ENCODE measurements at places on chromosomes 3 and 15. TPM values are rescaled to one million over a fixed set of nuclear protein-coding genes. Genes with fewer than 3 reads are reported as not detected.

- DNase-seq: no peak
Observed at GRCh38 chr3:27533718-27534573, 49.8 kb upstream of the SLC4A7 start.

GRCh38 chr15:51721199-51721960 is 16.1 kb downstream of the LYSMD2 start:
- DNase-seq: no peak

DNA sequence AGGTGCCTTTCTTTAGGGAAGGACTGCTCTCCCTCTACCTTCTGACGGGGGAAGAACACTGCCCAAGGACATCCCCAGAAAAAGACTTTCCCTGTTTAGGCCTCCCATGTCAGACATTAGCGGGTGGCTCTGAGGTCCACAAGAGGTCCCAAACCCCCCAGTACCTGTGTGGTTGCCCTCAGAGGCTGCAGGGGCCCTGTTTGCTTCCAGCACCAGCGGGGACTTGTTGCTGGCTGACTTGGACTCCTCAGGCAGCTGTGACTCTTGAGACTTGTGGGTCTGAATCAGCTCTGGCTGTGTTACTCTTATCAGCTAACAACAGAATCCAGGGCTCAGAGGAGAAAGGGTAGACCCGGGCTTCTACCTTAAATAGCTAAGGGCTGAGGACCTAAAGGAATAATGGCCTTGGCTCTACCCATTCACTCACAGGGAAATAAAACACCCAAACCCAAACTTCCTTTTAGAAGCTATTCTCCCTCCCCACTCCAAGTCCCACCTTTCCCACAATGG is 39.2 kb downstream of the SEMA3G start:
- DNase-seq: no peak

DNA sequence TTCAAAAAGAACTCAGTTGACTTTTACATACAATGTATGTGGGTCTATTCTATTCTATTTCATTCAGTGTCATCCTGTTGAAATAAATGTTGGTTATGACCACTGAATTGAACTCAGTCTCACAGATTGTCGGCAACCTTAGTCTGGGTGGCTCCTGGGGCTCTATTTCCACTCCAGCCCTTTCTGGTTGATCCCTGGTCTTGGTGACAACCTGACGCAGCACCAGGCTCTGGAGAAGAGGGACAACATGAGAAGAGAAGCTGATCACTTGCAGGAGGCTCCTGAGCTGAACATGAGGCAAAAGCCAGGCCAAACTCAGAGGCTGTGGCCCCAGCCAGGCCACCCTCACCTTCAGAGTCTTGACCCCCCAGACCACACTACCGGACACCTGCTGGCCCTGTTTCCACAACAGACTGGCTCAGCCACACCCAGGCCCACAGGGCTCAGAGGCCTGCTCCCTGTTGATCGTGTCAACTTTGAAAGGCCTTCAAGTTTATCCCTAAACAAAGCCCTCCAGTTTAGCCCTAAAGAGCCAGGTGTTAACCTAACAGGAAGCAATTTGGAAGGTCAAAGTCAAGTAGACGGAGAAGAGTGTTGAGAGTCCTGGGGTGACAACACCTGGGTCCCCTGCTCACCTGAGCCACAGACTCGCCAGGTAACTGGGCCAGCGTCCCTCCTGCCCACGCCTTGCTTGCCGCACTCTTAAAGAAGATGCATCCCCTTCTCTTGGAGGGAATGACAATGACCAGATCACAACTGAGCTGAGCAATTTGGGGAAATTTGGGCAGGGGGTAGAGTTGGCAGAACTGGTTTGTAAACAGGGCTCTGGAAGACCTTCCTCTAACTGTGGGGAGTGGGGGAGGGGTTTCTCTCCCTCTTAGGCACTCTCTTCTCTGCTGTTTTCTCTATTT is 15.4 kb upstream of the MUC20 start:
- DNase-seq: peak; percentile 73

GRCh38 chr15:88187195-88187594 is 69.3 kb downstream of the NTRK3 start:
- DNase-seq: peak; percentile 70

GUCA1C gene
- 0.81 TPM for total RNA-seq

- no peak for DNase-seq
Observed at GRCh38 chr15:74620636-74621545, 5.3 kb downstream of the CLK3 start.

- DNase-seq: no peak
Observed at GRCh38 chr15:51936105-51936478, 35.5 kb downstream of the LEO1 start.

GRCh38 chr15:99504823-99505551 is 60.8 kb upstream of the MEF2A start:
- DNase-seq: no peak

GRCh38 chr3:22858486-22858885 is 344.6 kb upstream of the UBE2E2 start:
- no peak for DNase-seq

DNA sequence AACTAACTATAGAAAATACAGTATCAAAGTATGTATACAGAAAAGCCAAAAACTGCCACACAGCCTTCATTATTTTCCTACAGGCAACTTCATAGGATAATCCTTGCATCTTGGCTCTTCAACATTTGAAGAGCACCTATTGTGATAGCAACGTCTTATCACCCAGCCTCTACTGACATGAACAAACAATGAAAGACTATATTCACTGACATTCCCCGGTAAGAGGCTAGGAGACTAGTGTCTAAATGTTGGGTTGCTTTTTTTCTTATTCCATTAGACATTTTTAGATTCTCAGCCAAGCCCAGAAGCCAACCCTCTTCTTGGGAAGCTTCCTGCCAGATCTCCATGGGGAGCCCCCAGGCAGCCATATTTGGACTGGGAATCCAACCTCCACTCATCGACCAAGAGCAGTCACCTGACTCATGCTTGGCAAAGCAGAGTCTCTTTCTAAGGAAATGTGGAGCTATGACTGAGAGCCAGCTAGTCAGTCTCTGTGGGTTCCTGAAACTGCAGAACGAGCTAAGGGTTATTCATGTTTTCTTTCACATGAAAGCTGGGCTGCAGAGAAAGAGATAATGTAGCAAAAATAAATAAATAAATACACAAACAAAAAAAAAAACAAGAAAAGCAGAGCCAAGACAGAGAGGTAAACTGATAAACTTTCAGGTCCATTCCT is 227.5 kb downstream of the MAGI1 start:
- DNase-seq: no peak

TMC3 gene
- not detected for total RNA-seq

CFAP100 gene
- not detected for total RNA-seq

CCRL2 gene
- total RNA-seq: 1.3 TPM

AGTR1 gene
- 0.67 TPM for total RNA-seq

DNA sequence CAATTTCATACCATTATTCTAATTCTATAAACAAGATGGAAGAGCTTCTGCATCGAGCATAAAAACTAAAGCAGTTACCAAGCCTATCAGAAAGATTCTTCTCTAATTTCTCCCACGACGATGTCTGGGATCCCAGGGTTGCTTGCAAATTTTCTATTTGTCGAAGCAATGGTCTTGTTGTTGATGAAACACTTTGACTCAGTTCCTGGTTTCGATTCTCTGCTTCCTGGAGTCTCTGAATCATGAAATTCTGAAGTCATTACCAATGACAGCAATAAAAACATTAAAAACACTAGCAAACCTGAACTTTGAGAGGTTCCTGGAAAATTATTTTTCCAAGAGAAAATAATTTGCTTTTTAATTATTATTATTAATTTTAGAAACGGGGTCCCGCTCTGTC is 18.7 kb downstream of the TMF1 start:
- DNase-seq: no peak

DNA sequence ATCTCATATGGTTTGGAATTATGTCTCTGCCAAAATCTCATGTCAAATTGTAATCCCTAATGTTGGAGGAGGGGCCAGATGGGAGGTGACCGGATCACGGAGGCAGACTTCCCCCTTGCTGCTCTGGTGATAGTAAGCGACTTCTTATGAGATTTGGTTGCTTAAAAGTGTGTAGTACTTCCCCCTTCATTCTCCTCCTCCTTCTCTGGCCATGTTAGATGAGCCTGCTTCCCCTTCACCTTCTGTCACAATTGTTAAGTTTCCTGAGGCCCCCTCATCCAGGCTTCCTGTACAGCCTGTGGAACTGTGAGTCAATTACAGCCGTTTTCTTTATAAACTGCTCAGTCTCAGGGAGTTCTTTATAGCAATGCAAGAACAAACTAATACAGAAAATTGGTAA is 51.1 kb downstream of the NEDD4 start:
- DNase-seq: no peak

GRCh38 chr3:138908846-138909245 is 38.1 kb downstream of the FOXL2 start:
- no peak for DNase-seq

ALDH1A2 gene
- total RNA-seq: 22.9 TPM
